Stimulated activated CD4-positive, alpha-beta T cell treated with anti-CD3 and anti-CD28 coated beads, Interleukin-1b, Interleukin-23, amount 100 ng/mL, for 1 hour (primary cell): ENCODE measurements at places on chromosomes 12 and 14.

- peak; percentile 24 for DNase-seq
These were observed 211.7 kb upstream of the FKBP4 start for GRCh38 chr12:2583091-2583497.

DNA sequence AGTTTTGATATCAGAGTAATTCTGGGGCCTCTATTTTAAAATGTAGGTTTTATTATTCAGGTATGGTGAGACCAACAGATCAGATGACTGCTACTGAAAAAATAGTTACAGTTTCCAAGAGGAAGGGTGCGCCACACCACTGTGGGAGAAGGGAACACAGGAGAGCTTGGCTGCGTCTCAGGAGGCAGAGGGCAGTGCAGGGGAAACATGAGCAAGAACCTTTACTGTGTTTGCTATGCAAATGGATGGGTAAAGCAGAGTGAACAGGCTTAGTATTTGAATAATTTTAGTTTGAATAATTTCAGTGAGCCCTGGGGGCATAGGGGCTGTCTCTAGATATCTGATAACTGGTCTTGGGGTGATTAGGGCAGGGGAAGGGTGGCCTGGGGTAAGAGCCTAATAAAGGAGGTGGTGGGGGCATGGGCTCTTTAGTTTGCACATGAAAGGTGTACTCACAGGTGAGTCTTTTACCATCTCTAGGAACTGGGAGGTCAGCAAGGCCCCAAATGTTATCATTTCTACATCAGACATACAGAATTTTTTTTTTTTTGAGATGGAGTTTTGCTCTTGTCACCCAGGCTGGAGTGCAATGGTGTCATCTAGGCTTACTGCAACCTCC is 196.8 kb upstream of the NEDD1 start:
- DNase-seq: no peak

DNA sequence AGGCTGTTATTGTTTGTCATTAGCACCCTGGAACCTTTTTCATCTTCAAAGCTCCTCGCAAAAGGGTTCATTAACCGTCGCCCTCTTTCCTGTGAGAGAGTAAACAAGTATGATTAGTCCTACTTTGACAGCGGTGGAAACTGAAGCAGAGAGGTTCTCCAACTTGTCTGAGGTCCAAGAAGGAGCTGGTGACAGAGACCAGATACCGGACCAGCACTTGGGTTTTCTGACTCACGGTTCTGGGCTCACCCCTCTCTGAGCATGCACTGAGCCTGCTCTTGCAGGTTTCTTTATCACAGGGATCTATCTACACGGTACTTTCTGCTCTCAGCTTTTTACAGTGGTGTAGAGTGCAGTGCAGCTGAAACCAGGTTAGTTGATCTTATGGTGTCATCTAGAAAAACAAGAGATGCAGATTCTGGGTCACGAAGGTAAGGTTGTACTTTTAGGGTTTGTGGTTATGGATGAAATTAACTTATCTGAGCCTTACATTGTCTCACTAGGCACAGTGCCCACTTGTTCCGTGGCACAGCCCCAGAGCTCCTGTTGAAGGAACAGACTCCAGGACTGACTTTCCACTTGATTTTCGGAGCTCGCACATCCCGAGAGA is 62.1 kb downstream of the PPP2R5C start:
- DNase-seq: no peak

DNA sequence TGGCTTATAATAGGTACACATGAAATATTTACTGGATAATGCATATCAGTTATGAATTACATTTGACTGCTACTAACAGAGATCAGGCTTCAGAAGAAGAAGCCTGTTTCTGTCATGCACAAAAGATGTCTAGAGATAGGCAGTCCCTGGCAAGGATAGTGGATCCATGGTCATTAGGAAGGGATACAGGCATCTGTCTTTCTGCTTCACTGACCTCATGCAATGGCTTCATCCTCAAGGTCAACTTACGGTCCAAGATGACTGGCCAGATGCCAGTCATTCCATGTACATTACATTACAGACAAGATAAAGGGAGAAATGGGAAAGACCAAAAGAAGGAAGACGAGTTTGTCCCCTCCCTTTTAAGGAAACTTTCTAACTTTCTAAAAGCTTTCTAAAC is 94.0 kb downstream of the NUAK1 start:
- DNase-seq: no peak

- peak; percentile 54 for DNase-seq
These were observed 52.3 kb downstream of the NEUROD4 start for GRCh38 chr12:55072083-55072482.

DNA sequence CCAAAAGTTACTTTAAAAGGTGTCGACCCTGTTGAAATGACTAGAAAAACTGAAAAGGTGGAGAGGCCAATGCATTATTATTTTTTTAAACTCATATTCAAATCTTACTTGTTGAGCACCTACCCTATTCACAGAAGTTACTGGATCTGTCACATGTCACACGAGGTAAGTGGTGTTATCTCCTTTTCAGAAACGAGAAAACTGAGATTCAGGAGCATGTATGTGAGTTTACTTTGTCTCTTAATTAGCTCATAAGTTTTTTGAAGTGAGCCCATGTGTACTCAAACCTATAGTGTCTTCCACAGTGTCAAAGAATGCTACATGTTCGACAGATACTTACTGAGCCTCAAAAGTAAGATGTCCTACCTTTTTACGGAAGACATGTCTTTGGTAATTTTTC is 81.8 kb upstream of the EGLN3 start:
- no peak for DNase-seq

GRCh38 chr14:63504648-63505047 is 38.5 kb downstream of the PPP2R5E start:
- DNase-seq: no peak
